Substantia nigra (tissue), 51 donors: ENCODE measurements at places on chromosomes 3 and 15.

DNA sequence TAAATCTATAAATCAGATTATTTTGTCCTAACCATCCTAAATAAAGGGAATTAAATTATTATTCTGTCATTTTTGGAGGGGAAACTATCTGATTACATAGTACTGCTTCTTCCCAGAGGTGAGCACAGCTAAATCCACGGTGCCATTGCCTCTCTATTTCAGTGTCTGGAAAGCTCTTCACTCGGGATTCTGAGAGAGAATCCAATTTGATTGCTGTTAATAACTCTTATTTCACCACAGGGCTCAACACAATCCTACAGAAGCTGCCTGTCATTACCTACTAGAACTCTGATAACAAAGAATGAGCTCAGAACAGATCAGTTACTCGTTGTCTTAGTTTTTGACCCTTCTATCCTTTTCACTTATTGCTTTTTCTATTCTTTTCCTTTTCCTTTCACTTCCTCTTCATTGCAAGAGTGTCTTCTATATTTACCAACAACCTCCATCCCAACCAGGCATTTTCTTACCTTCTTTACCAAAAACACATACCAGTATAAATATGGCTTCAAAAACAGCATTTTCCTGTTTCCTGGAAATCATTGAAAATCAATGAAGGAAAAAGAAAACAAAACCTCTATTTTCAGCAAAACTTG is 30.4 kb downstream of the OXNAD1 start:
- DNase-seq: no peak

- DNase-seq: no peak
Measured at GRCh38 chr3:151926956-151927355, 53.5 kb downstream of the SUCNR1 start.

- DNase-seq: no peak
Measured at GRCh38 chr3:88301273-88301995, 151.7 kb downstream of the C3orf38 start.

- no peak for DNase-seq
Measured at GRCh38 chr3:133849346-133849745, 43.7 kb downstream of the SRPRB start.

GRCh38 chr15:101138913-101139880 is 112.7 kb downstream of the CHSY1 start:
- no peak for DNase-seq

DNA sequence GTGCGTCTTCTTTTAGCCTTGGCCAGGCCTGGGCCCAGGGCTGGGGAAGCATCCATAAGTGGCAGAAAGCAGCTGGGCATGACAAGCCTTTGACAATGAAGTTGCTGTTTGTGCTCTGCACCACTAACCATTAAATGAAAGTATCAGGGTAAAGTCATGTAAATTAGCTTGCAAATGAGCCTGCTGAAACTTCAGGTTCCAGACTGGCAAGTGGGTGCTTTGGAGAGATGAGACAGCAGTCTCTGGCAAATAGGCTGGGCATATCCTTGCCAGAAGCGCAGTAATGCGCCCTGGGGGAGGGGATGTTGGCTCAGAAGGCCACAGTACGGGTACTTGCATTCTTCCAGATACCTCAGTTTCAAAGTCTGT is 40.7 kb downstream of the RAB6B start:
- no peak for DNase-seq

DNA sequence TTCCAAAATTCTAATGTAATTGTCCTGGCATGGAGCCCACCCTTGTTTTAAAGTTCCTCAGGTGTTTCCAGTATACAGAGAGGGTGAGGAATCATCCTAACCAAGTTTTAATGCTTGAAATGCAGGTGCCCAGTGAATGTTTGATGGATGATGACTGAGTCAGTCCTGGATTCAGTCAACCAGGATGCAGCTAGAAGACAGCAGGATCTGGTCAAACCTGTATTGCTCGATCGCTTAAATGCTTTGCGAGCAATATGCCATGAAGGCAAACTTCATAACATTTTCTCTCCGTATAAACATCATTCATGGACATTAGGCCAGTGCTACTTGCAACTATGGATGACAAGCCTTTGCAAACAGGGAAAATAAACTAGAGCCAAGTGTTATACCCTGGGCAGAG is 591.2 kb downstream of the RSL24D1 start:
- DNase-seq: no peak

- DNase-seq: no peak
Measured at GRCh38 chr15:56295433-56295832, 51.8 kb upstream of the RFX7 start.

DNA sequence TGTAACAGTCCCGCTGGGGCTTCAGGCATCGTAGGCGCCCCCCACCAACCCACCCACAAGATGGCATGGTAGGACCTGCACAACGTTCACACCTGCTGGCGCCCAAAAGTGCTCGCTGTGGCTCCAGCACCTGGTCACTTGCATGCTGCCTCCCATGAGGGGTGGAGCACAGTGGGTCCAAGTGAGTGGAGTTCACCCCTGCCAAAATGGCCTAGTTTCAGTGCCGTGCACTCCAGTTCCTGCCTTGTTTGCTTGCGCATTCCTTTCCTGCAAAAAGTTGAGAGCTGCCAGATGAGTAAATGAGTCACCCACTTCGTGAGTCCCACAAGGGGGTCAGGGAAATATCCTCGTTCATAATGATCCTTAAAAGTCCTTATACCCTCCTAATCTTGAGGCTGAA is 788.7 kb upstream of the DPPA4 start:
- no peak for DNase-seq

DNA sequence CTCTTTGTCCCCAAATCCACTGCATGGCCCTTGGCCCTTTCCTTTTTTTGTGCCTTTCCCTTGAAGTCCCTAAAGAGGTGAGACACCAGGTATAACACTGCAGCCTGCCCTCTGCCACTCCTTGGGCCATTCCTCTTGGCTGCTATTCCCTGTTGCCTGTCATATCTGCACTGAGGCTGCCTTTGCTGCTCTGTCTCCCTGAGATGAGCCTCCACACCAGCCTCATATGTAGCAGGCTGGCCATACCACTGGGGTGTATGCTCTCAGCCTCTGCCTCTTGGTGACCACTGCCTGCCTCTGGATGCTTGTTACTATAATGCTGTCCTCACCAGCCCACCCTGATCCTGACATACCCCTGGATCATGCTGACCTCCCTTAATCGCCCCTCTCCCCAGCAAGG is 252.0 kb downstream of the CLSTN2 start:
- no peak for DNase-seq

DNA sequence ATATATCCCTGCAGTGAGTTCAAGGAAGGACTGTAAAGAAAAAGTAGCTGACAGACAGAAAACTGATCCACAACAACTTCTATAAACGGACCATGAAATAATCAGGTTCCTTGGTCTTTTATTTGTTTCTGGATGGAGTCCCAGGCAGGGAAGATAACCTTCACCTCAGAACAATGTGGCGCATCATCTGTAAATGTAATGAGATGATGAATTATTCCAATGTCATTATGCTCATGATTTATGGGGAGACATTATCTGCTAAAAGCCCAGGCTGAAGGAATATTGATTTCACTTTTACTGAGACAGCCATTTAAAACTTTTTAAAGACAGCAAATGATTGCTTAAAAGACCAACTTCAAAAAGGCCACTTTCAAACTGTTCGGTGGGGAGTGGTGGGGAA is 354.9 kb upstream of the ADAMTS9 start:
- no peak for DNase-seq

- no peak for DNase-seq
Measured at GRCh38 chr15:82918162-82918561, 34.4 kb downstream of the HOMER2 start.

DNA sequence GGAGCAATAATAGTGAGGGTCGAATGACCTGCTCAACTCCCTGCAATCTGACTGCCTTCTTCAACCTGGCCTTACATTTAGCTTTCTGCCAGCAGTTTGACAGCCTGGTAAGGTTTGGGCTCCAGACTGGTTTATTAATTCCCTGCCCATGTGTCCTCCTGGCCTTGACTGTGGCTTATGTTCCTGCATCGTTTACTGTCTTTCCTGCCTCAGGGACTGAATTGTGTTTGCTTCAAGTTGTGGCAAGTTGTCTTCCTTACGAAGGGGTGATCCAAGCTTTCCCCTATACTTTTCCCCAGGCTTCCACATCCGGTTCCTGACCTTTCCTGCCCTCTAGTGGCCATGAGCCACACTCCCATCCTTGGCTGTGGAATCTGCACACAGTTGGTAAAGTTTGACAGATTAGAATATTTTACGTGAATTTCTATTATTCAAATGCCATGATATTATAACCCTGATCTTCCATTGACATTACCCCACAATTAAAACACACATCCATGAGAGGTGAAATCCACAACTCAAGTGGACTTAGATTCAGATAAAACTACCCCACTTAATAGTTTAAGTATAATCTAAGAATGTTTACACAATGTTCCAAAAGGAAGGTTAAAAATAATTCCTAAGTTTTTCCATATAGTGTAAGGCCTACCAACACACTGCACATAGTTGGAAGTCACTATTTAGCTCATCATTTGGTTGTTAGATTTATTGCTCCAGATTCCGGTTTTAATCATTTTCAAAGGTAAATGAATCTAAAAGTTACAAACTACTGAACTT is 95.7 kb downstream of the NEDD4 start:
- DNase-seq: peak; percentile 6

GRCh38 chr3:172115787-172116186 is 76.4 kb downstream of the FNDC3B start:
- DNase-seq: no peak
